Kidney (tissue), 22 donors: ENCODE measurements at places on chromosomes 4 and X. TPM values are rescaled to one million over a fixed set of nuclear protein-coding genes. Genes with fewer than 3 reads are reported as not detected.

GRCh38 chr4:150801833-150802232 lies 213.3 kb downstream of the LRBA start:
- H3K36me3 ChIP-seq, result no peaks in the 10 kb centered on the region
- no peak for DNase-seq
- H3K27me3 ChIP-seq, result no peaks in the 10 kb centered on the region
- H3K4me1 ChIP-seq, result no peaks in the 10 kb centered on the region
- H3K27ac ChIP-seq, result no peak overlapping the region
- no peak overlapping the region for H3K4me3 ChIP-seq

GRCh38 chrX:15908603-15909290 lies 54.1 kb upstream of the AP1S2 start:
- no peak overlapping the region for H3K4me3 ChIP-seq
- no peak for DNase-seq
- peaks cover 10% of the 10 kb centered on the region for H3K27me3 ChIP-seq
- no peak overlapping the region for H3K27ac ChIP-seq
- no peaks in the 10 kb centered on the region for H3K4me1 ChIP-seq

GRCh38 chrX:2500091-2500802 lies 529 bp downstream of the DHRSX start:
- H3K27me3 ChIP-seq, result no peaks in the 10 kb centered on the region
- peak; percentile 69 for DNase-seq
- H3K4me3 ChIP-seq, result peak overlapping the region; percentile 75
- H3K27ac ChIP-seq, result peak overlapping the region; percentile 93
- H3K36me3 ChIP-seq, result peaks cover 2% of the 10 kb centered on the region
- H3K4me1 ChIP-seq, result no peaks in the 10 kb centered on the region

Gene PDE6B
- 10.7 TPM for total RNA-seq

Gene VGLL1
- 2.2 TPM for total RNA-seq

DNA sequence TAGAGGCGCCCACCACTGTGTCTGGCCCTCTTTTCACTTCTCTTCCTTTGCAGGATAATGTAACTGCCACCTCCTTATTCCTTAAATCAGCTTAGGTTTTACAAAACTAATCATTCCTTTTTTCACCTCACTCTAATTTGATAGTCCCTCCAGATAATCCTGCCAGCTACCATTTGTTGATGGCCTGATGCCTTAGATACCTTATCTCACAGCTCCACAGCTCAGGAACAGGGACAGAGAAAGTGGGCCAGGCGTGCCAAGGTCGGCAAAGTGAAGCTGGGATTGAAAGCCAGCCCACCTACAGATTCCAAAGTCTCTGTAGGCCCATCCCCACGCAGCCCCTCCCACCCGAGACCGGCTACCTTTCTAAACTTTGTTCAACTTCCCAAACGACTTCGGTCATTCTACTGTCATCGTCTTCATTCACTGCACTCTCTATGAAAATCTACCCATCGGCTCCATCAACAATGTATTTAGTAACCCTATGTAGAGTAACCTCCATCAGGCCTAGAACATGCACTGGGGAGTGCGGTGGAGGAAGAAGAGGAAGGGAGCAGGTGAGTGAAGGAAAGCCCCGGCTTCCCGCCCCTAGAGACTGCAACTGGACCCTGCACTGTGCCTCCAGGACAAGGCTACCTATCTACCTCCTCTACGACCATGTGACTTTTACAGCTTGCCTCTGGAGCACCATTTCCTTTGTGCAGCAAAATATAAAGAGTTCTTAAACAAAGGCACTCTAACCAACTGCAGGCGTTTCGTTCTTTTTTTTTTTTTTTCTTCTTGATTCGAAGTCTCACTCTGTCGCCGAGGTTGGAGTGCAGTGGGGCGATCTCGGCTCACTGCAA lies 1.5 kb downstream of the CASP6 start:
- no peak overlapping the region for H3K27ac ChIP-seq
- H3K27me3 ChIP-seq, result no peaks in the 10 kb centered on the region
- peak; percentile 50 for DNase-seq
- no peaks in the 10 kb centered on the region for H3K36me3 ChIP-seq
- peak overlapping the region; percentile 79 for H3K4me3 ChIP-seq
- peaks cover 8% of the 10 kb centered on the region for H3K4me1 ChIP-seq

- H3K4me1 ChIP-seq, result no peaks in the 10 kb centered on the region
- no peaks in the 10 kb centered on the region for H3K36me3 ChIP-seq
- H3K27ac ChIP-seq, result no peak overlapping the region
- no peak overlapping the region for H3K4me3 ChIP-seq
These were observed 184.8 kb upstream of the MTMR8 start for GRCh38 chrX:64580035-64580434.

- H3K4me3 ChIP-seq, result no peak overlapping the region
- peaks cover 2% of the 10 kb centered on the region for H3K4me1 ChIP-seq
- no peak overlapping the region for H3K27ac ChIP-seq
- no peaks in the 10 kb centered on the region for H3K36me3 ChIP-seq
- DNase-seq, result no peak
- H3K27me3 ChIP-seq, result no peaks in the 10 kb centered on the region
These were observed 187.2 kb downstream of the RAB28 start for GRCh38 chr4:13296986-13297385.

- H3K27ac ChIP-seq, result no peak overlapping the region
- no peaks in the 10 kb centered on the region for H3K4me1 ChIP-seq
- H3K36me3 ChIP-seq, result no peaks in the 10 kb centered on the region
- DNase-seq, result no peak
These were observed 71.1 kb upstream of the VCX start for GRCh38 chrX:7771788-7772438.

DNA sequence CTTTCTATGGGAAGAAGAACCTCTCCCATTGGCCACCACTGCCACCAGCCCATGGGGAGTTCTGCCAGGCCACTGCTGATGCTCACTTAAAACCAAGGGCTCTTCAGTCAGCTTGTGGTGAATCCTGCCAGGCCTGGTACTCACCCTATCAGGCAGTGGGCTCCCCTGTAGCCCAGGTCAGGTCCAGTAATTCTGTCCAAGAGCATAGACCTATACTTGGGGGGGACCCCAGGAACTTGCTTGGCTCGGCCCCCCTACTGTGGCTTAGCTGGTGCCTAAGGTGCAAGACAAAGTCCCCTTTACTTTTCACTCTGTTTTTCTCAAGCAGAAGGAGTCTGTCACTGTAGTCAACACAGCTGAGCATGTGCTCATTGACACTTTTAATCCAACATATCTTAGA lies 1012.2 kb downstream of the PCDH19 start:
- H3K36me3 ChIP-seq, result no peaks in the 10 kb centered on the region
- H3K27ac ChIP-seq, result no peak overlapping the region
- no peak overlapping the region for H3K4me3 ChIP-seq

Gene RPS6KA6
- 12.1 TPM for total RNA-seq

- H3K4me1 ChIP-seq, result no peaks in the 10 kb centered on the region
- no peaks in the 10 kb centered on the region for H3K36me3 ChIP-seq
- no peak overlapping the region for H3K27ac ChIP-seq
- H3K4me3 ChIP-seq, result no peak overlapping the region
- no peak for DNase-seq
These were observed 19.7 kb downstream of the FBXW7 start for GRCh38 chr4:152516156-152516555.
